NAMALWA (cell line): ENCODE measurements at places on chromosomes 3 and 15.

GRCh38 chr15:64092075-64092820, 1.4 kb downstream of the CIAO2A start:
- peak; percentile 67 for DNase-seq

DNA sequence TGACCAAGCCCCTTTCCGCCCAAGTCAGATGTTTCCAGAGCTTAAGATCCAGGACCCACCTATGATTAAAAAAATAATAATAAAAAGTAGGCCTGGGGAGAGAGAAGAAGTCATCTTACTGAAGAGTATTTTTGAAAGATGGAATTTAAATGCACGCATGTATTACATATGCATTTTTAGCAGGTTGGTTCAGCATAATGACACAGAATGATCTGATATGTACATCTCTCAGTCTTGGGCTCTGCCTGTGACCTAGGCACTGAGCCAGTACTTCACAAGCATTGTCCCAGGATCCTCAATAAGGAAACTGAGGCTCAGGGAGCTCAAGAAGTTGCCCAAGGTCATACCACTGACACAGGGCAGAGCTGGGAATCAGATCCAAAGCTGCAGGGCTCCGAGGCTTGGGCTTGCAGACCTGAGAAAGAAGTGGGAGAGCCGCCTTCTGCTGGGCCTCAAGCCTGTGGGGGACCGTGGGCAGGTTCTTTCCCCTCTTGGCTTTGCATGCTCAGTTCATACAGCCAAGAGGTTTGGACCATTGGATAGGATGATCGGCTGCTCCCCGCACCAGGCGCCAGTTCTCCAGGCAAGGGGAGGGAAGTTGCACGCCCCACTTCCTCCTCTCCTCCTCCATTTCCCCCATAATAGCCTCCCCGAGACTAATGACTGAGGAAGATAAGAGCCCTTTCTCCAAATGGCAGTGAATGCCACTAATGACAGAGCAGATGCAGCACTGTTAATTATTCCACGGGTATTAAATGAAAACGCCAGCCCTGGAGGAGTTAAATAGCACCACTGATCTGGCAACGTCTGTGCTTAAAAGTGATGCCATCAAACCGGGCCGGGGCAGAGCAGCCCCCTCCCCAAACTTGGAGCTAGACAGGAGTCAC, 6.9 kb downstream of the SLC6A1 start:
- no peak for DNase-seq

DNA sequence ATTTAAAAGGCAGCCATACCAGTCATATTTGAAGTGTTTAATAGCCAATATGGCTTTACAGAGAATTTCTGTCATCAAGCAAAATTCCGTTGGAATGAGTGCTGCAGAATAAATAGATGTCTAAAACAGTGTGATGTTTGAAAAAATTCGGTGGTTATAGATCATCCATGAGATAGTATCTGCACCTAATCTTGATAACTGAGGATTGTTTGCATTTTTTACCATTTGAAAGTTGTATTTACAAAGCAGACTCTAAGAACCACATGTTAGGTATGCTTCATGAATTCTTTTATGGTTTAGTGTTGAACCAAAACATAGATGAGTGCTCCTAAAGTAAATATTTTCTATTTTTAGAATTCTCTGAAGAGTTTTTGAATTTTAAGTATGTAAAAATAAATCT, 476.1 kb downstream of the NAALADL2 start:
- DNase-seq: no peak

DNA sequence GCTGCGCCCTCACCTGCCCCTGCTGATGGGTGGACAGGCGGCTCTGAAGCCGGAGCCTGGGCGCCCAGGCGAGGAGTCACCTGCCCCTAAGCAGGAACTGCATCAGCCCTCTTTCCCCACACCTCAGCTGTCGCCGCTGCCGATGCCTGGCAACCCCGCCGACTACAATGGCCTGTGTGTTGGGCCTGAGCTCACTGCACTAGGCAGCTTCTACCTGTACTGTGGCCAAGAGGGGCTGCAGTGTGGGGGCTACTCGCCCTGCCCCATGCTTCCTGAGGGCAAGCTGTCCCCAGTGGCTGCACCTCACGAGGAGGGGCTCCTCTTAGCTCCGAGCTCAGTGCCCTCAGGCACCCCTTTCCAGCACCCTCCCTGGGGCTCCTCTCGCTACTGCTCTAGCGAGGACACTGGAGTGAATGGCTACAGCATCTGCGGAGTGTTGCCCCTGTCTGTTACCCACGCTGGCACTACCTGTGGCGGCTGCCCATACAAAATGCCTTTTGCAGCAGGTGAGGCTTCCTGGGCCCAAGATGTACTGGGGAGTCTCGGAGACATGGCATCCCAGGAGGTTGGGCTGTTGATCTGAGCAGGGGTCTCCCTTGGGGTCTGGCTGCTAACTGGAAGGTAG, 11.3 kb upstream of the CHST14 start:
- no peak for DNase-seq

- DNase-seq: no peak
Observed at GRCh38 chr15:101043911-101044624, 124.9 kb downstream of the LRRK1 start.

- peak; percentile 48 for DNase-seq
Observed at GRCh38 chr3:152100491-152101132, 168.1 kb upstream of the MBNL1 start.

- no peak for DNase-seq
Observed at GRCh38 chr15:90423801-90424319, 35.8 kb downstream of the IQGAP1 start.

GRCh38 chr3:65919826-65920225, 118.9 kb downstream of the MAGI1 start:
- DNase-seq: no peak

- no peak for DNase-seq
Observed at GRCh38 chr15:29805043-29805707, 17.1 kb downstream of the TJP1 start.

DNA sequence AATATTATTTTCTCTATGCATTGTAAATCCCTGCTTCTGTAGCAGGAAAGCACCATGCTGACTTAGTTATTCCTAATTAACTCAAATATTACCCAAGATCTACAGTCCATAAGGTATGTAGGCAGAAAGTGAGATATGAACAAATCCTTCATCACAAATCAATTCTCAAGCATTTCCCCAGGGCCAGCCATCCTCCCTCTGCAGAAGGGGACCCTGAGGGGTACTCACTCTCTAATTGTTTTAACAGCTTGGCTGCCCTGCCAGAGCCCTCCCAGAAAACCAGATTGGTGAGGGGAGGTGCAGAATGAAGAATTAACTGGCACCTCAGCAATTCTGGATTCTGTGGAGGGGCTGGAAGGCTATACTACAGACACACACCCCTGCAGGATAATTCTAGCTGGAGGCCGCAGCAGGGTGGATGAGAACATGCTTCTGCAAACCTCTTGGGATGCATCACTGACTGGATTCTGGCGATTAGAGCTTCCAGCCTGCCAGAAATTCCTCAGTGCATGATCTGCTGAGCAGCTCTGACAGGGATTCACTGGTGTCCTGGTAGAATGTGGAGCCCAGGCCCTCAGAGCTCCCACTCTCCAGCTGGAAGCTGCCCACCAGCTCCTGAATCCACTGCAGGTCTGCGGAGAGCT, 88.6 kb upstream of the HERC1 start:
- no peak for DNase-seq

GRCh38 chr3:125186800-125187598, 25.5 kb downstream of the SLC12A8 start:
- DNase-seq: no peak

- no peak for DNase-seq
Observed at GRCh38 chr3:165683947-165684346, 153.3 kb downstream of the BCHE start.

DNA sequence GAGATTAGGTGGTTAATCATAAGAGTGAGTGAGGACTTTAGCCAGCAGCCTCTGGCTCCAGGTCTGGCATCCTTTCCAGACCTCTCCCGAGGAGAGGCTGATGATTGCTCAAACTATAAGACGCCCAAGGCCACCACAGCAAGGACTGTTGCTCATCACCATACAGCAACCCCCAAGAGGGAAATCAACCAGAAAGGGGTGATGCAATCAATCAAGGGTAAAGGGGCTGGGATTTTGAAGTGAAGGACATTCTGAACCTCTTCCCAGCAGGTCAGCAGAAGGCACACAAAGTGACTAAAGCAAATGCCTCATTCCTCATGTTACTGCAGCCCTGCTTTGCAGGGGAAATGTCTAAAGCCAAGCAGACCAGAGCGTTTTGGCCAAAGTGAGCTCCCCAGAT, 247.3 kb upstream of the IGF1R start:
- DNase-seq: no peak

DNA sequence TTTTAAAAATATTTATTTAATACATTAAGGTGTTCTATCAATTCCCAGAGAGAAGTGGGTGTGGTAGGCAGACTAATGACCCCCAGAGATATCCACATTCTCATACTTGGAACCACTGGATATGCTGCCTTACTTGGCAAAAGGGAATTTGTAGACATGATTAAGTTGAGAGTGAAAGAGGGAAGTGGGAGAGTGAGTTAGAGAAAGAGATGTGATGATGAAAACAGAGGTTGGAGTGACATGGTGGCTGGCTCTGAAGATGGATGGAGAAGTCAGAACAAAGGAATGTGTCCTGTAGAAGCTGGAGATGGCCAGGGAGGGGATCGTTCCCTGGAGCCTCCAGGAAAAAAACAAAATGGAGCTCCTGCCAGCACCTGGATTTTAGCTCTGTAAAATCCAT, 32.0 kb downstream of the TNFAIP8L3 start:
- DNase-seq: no peak
